ENCODE measurements at places on chromosomes 5 and 9.

- no peak for DNase-seq
Observed at GRCh38 chr5:172421-172820, 18.9 kb upstream of the LRRC14B start.

DNA sequence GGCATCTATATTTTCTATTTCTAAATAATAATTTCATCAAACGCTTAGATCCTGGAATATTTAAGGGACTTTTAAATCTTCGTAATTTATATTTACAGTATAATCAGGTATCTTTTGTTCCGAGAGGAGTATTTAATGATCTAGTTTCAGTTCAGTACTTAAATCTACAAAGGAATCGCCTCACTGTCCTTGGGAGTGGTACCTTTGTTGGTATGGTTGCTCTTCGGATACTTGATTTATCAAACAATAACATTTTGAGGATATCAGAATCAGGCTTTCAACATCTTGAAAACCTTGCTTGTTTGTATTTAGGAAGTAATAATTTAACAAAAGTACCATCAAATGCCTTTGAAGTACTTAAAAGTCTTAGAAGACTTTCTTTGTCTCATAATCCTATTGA is 1.1 kb downstream of the LRRC70 start:
- DNase-seq: no peak

DNA sequence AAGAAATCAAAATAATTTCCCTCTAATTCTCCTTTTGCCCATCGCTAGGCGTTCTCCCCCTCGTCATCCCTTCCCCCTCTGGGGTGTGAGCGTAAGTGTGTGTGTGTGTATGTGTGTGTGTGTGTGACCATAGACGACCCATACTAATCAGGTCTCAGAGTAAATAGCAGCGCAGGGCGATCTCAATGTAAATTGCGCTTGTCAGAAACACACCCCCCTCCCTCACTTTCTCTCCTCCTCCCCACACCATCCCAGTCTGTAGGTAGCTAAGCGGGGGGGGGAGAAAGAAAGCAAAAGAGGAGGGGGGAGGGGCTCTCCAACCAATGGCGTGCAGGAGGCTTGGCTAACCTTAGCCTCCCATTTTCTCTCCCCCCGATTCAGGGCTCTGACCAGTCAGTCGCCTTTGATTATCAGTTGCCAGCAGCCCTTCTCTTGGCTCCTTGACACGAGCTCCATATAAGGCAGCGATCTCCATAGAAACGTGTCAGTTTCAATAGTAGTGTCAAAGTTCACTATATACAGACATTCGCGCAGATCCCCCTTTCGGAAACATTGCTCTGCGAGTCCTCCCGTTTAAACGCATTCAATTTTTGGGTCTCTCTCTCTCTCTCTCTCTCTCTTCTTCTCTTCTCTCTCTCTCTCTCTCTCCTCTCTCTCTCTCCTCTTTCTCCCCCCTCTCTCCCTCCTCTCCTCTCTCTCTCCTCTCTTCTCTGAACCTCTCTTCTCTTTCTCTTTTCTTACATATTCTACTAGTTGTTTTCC is at the start of gene NR2F1:
Gene NR2F1, plus strand, starts transcription at position 546 of the 762 bp plus-strand sequence. CDS start 1,802 bp downstream, outside the sequence.
- DNase-seq: no peak

DNA sequence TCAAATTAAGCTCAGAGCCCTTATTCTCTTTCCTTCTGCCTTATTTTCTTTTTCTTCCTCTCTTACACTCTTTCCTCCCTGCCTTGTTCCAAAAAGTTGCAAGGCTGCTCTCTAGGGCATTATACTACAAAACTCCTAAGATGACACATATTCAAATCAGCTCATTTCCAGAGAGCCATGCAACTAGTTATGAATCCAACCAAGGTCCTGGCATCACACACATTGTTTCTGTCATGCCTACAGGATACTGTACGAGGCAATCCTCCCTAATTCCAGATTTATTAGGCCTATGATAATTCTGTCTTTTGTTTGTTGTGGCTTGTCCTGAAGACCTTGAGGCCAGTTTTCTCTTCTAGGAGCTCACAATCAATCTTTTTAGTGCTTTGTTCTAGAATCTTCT is 87.0 kb upstream of the TBCA start:
- DNase-seq: no peak

DNA sequence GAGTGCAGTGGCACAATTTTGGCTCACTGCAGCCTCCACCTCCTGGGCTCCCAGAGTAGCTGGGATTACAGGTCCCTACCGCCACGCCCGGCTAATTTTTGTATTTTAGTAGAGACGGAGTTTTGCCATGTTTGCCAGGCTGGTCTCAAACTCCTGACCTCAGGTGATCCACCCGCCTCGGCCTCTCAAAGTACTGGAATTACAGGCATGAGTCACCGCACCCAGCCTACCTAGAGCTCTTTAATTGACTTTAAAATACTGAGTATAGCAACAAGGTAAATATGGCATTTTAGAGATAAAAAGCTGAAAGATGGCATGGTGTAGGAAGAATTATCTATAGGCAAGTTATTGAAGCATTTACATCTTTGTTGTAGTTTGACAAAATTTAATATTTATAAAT is 21.0 kb downstream of the APC start:
- DNase-seq: no peak

All from activated naive CD4-positive, alpha-beta T cell treated with anti-CD3 and anti-CD28 coated beads, Interleukin-2, amount 50 U/mL, for 16 hours (primary cell).